Caki2 (cell line): ENCODE measurements at places on chromosomes 6 and 20. TPM values are rescaled to one million over a fixed set of nuclear protein-coding genes. Genes with fewer than 3 reads are reported as not detected.

Gene CST2
- total RNA-seq, result 240 and 270 TPM in 2 replicates

Gene TNFAIP3
- 6.1 and 19.2 TPM in 2 replicates for total RNA-seq

Gene COL9A1
- not detected in 2 replicates for total RNA-seq

Gene C6orf62
- total RNA-seq, result 68.5 and 77.5 TPM in 2 replicates

Gene WFDC10B
- not detected in 2 replicates for total RNA-seq
